ENCODE measurements at places on chromosomes 3 and 15. TPM values are rescaled to one million over a fixed set of nuclear protein-coding genes. Genes with fewer than 3 reads are reported as not detected.

The SPSB4 gene
- 0.02 TPM for total RNA-seq

- peak; percentile 73 for DNase-seq
Measured at GRCh38 chr3:179323197-179324110, 623 bp downstream of the ZNF639 start.

DNA sequence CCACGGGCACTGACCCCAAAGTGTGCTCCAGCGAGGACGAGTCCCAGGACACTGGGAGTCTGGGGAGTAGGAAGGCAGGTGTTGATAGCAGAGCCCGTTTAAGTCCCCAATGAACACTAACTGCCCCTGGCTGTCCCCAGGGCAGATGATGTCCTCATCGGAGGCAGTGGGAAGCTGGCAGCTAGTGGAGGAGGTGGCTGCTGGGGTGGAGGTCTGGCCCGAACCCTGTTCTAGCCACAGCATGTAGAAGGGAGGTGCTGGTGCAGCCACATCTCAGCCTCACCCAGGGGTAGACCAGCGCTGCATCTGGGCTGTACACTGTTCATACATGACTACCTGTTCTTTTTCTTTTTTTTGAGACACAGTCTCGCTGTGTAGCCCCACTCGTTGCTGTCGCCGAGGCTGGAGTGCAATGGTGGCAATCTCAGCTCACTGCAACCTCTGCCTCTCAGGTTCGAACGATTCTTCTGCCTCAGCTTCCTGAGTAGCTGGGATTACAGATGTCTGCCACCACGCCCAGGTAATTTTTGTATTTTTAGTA is 51.8 kb downstream of the KLF13 start:
- DNase-seq = no peak

- no peak for DNase-seq
Measured at GRCh38 chr3:181302960-181303359, 313.4 kb upstream of the DNAJC19 start.
